ENCODE measurements at places on chromosomes 12 and 14.

DNA sequence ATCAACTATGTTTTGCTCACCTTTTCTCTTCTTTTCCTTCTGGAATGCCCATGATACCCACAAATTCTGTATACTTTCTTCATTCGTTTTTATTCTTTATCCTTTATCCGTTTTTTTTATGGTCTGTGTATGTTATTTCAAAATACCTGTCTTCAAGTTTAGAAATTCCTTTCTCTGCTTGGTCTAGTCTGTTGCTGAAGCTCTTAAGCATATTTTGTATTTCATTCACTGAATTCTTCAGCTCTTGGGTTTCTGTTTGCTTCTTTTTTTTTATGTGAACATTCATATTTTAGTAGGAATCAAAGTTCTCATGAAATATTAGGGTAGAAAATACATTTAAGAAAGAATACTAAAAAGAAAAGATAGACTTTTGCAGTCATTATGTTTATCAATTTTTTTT, 22.7 kb upstream of the GTF2A1 start:
- no peak for DNase-seq

DNA sequence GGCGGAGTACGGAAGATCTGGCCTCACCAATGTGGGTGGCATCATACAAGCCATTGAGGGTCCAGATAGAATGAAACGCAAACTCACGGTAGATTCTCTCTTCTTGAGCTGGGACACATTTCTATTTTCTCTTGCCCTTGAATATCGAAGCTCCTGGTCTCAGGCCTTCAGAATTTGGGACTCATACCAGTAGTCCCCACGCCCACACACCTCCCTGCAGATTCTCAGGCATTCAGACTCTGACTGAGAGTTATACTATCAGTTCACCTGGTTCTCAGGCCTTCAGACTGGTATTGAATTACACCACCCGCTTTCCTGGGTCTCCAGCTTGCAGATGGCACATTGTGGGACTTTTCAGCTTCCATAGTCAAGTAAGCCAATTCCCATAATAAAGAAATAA, 37.8 kb downstream of the EIF2S3B start:
- DNase-seq = no peak

- DNase-seq = no peak
Measured at GRCh38 chr14:65501328-65501727, 88.8 kb downstream of the FUT8 start.

DNA sequence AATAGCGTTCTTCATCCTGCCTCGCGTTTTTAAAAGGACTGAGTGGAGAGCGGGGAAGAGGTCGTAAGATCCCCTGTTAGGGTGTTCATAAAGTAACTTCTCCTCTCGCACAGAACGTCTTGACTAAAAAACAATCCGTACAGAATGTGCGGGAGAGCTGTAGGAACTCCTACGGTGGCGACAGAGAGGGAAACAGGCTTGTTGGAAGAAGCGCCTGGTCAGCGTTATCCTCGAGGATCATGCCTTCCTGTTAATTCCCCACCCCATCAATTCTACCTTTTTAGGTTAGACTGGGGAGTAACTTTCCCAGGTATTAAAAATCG, 399 bp upstream of the WASHC4 start:
- DNase-seq = no peak

- no peak for DNase-seq
Measured at GRCh38 chr12:29159661-29160060, 10.6 kb downstream of the FAR2 start.

- DNase-seq = no peak
Measured at GRCh38 chr12:85676816-85677749, 159.1 kb downstream of the RASSF9 start.
